ENCODE measurements at places on chromosomes 3 and 15.

- no peak for DNase-seq
Observed at GRCh38 chr3:25416176-25416575, 11.9 kb upstream of the RARB start.

- DNase-seq: no peak
Observed at GRCh38 chr15:50259276-50259675, 6.2 kb downstream of the HDC start.

DNA sequence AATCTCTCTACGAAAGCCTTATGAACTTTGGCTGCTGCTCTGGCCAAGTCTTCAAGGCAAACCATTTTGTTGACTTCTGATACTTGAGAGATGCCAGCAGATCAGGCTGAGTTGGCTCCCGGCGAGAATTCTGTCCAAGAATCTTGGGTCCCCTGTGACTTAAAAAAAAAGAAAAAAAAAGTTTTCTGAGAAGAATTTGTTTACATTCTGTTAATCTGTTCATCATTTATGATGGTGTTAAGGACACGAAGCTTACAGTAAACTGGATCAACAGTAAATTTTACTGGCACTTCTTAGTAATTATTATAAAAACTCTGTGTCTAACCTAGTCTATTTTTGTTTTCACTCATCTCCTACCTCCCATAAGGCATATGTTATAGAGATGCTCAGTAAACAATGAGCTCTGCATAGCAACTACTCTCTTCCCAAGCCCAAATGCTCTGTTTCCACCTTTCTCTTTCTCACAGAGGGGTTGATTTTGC is 320.9 kb upstream of the RASGRP1 start:
- no peak for DNase-seq

DNA sequence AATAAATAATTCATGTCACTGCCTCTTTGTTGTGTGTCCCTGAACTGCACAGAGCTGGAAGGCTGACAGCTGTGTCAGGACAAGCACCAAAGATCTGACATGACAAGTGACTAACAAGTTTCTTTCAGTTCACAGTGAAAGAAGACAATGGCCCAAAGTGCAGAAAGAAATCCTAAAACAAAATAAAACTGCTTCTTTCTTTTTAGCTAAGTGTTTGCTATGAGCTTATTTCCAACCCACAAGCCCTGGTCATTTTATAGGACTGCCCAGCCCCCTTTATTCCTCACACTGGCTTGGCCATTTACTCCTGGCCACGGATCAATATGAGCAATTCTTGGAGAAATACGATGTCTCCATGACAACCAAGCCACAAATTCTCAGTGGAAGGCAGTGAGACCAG is 238.5 kb downstream of the WDR72 start:
- no peak for DNase-seq

DNA sequence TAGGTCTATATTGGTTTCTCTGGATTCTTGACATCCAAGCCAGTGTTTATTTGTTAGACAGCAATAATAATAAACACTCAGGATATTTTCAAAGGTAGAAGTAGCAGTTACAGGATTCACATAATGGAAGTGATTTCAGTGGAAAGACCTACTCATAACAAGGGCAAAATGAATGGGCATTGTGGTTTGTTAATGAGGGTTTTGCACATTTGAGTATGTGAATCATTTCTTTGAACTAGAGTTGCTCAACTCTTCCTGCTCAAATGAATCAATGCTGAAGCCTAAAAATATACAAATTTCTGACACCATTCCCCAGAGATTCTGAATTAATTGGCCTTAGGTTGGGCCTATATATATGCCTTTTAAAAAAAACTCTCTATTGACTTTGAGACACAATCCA is 4.1 kb upstream of the COL6A5 start:
- no peak for DNase-seq

DNA sequence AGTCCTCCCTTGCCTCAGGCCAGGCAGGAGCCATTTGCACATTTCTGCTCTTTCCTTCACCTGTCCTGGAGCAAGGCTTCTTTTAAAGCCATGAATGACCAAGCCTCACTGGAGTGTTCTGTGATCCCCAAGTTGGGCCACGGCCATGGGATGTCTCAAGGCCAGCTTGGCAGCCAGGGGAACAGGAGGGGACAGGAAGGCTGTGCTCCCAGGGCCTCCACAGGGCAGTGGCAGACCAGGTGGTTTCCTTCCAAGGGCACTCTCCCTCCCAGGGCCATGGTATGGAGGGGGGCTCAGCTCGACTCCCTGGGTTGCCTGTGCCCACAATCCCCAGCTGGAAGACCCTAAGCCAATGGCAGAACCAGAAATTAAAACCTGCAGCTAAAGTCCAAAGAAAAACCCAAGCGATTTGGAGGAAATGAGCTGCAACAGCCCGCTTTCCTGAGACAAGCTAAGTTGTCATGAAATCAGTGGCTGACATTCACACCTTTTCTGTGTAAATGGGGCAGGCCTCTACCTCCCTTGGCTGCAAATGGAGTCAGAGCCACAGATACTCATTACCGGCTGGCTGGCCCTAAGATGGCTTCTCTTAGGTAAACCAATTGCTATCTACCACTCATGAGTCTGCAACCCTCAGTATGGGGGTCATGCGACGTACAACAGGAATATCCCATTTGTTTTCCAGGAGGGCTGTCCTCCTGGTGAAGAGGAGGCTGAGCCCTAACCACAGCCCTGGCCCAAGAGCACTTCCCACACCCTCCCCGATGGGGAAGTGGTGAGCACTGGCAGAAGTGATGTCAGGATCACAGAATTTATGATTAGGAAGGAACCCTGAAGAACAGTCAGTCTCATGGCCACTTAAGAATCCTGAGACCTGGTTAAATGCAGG is 83.3 kb downstream of the SNRK start:
- no peak for DNase-seq

- no peak for DNase-seq
Observed at GRCh38 chr15:31452595-31453557, 126.2 kb downstream of the KLF13 start.

GRCh38 chr3:148230473-148230872 is 467.2 kb upstream of the AGTR1 start:
- DNase-seq: no peak

- DNase-seq: no peak
Observed at GRCh38 chr3:143124601-143125520, 5.3 kb downstream of the CHST2 start.

GRCh38 chr3:33071181-33071580 is 25.8 kb downstream of the GLB1 start:
- DNase-seq: no peak

DNA sequence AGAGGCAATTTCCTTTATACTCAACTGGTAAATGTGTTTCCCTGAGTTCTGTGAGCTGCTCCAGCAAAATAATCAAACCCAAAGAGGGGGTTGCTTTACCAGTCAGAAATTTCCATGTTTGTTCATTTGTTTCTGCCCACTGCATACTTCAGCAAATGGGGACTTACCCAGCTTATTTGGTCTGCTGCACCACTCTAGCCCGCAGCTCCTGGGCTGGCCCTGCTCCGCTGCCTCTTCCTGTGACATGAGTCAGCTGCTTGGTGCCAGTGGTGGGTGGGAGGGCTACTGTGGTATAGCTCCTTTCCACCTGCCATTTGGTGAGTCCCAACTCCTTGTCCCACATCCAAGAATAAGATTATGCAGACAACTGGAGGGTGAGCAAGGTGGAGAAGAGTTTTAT is 644.2 kb downstream of the MCTP2 start:
- no peak for DNase-seq

DNA sequence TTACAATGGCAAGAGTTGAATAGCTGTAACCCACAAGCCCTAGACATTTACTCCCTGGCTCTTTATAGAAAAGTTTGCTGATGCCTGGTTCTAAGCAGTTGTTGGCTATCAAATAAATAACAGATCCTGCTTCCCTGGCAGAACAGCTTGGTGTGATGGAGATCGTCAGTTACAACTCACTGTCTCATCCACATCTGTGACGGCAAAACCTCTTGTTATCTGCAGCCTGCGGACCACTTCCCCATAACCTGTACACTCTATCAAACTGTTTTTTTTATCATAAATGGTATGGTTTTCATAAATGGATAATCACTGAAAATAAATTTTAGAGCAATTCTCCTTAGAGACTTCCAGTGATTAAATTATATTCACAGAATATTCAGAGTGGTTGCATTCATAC is 14.1 kb downstream of the ZDHHC3 start:
- no peak for DNase-seq

DNA sequence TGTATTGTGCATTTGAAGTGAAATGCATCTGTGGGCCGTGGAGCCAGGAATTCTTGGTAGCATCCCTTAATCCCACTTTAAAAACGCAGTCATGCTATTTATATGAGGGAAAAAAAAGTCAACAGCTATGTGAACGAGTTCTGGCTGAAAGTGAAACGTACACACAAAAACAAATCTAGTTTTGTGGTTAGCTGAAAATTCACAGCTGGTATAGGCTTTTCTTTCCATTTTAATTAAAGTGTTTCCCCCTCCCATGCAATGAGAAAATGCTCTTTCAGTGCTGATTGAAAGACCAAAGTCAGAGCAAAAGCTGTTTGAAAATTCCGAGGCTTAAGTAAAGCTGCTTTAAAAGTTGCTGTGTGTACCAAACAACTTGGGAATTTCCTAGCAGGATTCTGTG is 297.4 kb downstream of the PLCL2 start:
- DNase-seq: no peak

DNA sequence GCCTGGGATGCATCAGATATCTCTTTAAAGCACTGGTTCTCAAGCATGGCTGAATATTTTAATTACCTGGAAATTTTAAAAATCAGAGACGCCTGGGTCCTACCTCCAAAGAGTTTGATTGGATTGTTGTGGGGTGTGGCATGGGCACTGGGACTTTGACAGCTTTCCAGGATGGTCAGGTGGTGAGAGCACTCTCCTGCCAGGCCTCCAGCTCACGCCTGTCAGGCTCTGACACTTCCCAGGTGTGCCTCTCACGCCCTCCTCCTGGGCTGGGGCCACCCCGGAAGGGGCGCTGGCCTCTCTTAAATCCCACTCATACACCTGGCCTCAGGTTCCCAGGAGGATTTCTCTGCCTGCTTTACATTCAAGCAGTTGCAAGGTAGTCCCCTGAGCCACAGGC is 48.5 kb downstream of the AMOTL2 start:
- no peak for DNase-seq

DNA sequence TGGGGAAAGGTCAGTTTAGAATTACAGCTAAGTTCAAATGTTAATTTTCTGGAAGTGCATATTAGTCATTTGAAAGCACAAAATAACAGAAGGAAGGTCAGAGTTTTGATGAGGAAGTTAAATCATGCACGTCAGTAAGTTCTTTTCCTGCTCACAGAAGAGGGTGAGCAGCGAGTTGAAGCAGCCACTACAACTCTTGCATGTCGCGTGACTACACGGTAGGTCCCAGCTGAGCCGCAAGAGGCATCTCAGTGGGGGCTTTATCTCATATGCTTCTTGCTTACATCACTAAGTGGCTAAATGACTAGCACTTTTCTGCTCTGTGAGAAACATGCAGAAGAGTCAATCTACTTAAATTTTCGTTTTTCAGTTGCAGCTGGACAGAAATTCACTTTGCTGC is 21.3 kb upstream of the SEC62 start:
- DNase-seq: no peak

DNA sequence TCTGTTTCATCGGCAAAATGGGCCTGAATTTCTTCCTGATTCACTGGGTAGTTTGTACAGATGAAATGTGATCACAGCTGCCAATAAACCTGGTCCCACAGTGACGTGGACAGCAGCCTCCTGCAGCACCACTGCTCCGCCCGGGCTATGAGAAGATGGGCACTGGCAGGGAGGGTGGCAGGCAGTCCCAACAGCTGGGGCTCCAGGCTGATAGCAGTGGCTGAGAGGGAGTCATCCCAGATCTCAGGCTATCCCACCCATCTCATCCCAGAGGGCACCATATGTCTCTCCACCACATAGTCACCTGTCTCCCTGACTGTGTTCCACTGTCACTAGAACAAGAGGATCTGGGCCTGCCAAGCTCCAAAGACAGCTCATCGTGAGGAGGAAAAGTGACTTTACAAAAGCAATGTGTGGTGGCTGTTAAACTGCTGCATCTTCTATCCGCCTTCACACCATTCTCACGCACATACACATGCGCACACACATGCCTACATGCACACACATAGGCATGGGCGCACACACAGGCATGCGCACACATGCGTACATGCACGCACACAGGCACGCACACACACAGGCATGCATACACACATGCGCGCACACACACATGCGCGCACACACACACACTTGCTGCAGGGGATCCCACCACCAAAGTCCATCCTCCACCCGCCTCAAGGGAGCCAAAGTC is 46.2 kb downstream of the RGMA start:
- DNase-seq: no peak

- no peak for DNase-seq
Observed at GRCh38 chr3:141147657-141148056, 84.0 kb upstream of the PXYLP1 start.

DNA sequence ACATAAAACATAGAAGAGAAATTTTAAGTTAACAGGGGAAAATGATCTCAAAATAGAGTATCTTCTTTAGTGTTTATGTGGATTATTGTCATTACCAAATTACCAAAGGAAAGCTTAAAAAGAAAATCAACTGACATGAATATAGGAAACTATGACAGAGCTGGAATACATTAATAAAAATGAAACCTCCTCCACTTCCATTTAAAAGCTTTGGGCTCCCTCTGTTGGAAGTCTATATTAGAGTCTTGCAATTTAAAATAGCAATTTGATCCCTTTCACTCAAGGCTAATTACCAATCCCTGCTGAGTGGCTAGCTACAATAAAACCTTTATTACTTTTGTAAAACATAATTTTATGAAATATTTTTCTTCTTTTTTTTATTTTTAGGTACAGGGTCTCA is 61.4 kb upstream of the IMPG2 start:
- no peak for DNase-seq

DNA sequence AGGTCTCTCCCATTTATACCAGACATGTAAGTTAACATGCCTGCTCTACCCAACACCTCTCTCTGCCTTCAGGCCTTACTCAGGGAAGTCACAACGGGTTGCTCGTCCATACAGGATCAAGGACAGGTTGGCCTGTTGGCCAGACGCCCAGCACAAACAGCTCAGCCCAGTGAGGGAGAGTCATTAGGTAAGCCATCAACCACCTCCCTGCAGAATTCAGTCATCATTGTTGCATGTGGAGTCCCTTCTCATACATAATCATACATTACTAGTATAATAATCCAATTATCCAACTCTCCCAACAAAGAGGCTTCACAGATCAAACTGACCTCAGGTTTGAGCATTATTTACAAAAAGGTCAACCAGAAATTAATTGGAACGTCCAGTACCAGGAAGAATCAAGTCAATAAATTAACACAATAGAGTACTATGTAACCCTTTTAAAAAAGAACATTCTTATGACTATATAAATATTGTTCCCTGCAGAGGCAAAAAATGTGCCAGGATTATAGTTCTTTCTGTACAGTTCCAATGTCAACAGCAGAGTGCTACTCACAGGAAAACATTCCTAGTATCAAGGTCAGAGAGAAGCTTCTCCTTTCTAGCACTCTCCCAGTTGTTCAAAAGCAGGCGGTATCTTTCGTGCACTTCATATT is 33.2 kb downstream of the HOMER2 start:
- no peak for DNase-seq

DNA sequence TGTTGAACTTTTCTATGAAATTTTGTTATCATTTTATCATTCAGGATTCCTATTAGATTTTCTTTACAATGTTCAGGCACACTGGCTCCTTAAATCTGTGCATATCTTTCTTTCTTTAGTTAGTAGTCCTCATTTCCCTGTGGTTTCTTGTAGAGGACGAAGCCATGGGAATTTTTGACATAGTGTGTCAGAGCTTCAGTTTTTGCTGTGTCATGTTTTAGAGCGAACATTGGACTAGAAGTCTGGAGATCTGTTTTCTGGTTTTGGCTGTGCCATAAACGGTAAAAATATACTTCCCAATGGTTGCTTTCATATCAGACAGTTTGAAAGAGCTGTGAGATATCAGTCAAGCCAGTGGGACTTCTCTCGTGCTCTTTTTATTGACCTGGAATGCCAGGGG is 105.2 kb downstream of the CHCHD4 start:
- no peak for DNase-seq

GRCh38 chr3:153443961-153444360 is 281.9 kb downstream of the RAP2B start:
- no peak for DNase-seq

Data from GM12892 (cell line).